Omental fat pad (tissue), 4 donors: ENCODE measurements at places on chromosomes 7 and 10. TPM values are rescaled to one million over a fixed set of nuclear protein-coding genes. Genes with fewer than 3 reads are reported as not detected.

DNA sequence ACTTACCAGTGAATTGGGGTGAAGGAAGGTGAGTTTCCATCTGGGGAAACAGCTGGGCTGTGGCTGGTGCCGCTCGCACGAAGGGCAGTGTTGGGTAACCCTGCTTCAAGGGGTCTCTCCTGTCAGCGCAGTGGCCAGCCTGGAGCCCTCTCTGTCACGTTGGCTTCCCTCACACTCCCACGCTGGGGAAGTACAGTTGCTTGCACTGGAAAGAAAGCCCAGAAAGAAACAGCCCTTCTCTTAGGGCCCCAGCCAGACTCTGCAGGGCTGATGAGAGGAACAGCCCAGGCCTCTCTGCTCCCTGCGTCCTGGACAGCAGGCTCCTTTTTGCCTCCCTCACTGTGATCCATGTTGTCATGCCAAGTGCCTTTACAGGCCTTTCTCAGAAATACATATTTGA, 40.3 kb upstream of the TRIM8 start:
- DNase-seq = no peak

DNA sequence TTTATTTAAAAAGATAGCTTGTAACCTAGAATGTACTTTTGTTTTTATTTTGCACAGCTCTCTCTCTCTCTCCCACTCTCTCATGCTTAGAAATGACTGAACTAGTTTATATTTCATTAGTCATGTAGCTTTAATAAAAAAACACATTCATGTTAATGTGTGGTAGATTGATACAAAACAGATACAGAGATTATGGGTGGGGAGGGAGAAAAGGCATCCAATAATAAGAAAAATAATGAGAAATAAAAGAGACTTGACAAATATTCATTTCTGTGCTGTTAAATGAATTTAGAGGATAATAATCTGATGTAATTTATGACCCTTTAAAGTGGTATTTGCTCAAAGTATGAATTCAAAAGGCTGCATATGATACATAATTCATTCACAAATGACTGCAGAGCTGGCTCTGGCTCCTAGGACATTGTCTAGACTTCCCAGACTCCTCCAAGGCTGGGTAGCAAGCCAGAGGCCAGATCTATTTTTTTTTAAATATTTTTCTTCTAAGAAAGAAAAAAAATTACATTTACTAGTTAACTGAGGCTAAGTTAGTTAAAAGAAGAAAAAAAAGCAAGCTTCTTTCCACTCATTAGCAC, 105.7 kb upstream of the DNAJB12 start:
- DNase-seq = no peak

RBM20 gene
- total RNA-seq = 3.5 TPM

DNA sequence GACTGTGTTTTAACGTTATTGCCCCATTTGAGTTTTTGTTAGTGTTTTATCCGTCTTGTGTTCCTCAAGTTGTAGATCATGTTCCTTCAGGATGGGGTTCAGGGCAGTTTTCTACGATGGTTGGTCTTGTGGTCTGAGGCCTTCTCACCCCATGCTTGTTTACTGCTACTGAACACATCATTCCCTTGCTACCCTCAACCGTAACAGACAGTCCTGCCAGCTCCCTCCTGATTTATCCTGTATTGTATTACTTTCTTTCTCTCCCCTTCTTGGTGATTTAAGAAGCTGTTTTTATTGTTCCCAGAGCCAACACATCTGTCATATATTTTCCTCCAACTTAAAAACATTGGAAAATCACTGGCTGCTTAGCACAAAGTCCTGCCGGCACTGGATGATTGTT, 719.8 kb downstream of the INHBA start:
- no peak for DNase-seq

- no peak for DNase-seq
Measured at GRCh38 chr7:73717025-73717807, 2.3 kb downstream of the STX1A start.

DNA sequence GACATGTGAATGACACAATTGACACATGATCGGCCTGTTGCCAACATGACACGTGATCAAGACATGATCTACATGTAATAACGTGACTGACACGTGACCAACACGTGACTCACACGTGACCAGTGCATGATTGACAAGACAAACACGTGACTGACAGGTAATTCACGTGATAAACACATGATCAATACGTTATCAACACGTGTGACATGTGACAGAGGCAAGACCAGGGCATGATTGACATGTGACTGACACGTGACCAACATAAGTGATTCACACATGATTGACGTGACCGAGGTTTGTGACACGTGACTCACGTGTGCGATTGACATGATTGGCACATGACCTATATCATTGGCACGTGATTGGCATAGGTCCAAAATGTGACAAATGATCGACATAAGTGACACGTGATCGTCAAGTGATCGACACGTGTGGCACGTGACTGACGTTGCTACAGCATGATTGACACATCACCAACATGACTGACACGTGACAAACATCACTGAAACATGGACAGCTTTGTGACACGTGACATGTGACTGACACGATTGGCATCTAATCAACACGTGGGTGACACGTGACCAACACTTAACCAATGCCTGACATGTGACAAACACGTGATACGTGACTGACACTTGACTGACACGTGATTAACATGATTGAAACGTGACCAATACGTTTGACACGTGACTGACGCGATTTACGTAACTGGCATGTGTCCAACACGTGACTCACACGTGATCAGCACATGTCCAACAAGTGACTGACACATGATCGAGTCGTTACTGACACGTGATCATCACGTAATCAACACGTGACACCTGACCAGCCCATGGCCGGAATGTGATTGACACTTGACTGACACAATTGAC, 23.0 kb downstream of the CRPPA start:
- DNase-seq = no peak

DNA sequence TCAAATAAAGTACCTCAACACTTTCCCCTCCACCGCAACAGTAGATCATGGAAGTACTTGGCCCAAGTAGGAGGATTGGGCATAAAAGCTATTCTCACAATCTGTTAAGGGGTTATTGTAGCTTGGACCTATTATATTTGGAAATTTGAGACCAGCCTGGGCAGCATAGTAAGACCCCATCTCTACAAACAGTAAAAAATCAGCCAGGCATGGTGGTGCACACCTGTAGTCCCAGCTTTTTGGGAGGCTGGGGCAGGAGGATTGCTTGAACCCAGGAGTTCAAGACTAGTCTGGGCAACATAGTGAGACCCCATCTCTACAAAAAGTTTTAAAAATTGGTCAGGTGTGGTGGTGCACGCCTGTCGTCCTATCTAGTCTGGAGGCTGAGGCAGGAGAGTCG, 13.2 kb downstream of the PRKRIP1 start:
- no peak for DNase-seq

- DNase-seq = no peak
Measured at GRCh38 chr7:86437951-86438450, 205.7 kb upstream of the GRM3 start.

DNA sequence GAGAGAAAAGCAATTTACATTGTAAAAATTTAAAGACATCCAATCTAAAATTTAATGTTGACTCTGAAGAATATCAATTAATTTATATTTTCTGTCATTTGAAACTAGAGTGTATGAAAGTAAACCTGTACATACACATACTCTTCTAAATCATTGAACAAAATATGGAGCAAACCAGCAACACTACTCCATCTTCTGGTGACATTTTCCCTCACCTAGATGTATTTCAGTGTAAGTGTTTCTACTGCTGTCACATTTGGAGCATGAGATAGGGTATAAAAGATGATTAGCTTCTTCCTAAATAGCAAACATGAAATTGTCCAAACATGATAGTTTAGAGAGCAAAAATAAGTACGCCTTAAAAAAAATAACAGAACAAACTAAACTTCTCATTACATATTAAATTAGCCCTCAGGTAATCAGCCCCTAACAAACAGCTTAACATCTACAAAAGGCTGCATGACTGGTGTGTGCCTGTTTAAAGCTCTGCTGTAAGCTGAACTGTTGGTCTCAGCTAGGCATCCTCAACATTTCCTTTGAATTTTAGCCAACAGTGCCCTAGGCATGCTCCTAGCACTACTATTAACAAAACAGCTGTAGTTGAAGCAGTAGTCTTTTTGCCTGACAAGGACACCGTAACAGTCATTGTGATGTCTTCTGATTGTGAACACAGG, 189.8 kb downstream of the CTNNA3 start:
- no peak for DNase-seq

DNA sequence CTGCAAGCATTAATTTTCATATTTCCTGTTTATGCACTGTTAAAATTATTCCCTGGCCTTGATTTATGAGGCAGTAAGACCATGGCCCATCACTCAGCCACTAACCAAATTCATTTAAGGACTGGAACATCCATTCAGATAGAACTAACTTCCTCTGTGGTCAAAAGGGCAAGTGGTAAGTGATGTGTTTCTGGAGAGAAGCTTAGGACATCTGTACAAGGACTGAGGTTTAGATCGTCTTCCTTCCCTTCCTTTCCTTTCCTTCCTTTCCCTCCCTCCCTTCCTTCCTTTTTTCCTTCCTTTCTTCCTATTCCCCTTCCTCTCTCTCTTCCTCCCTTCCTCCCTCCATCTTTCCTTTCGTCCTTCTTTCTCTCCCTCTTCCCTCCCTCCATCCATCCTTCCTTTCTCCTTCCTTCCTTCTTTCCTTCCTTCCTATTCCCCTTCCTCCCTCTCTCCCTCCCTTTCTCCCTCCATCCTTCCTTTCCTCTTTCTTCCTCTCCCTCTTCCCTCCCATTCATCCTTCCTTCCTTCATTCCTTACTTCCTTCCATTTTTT, 1019.4 kb downstream of the TYW1 start:
- no peak for DNase-seq

GPR146 gene
- 76.4 TPM for total RNA-seq

DNA sequence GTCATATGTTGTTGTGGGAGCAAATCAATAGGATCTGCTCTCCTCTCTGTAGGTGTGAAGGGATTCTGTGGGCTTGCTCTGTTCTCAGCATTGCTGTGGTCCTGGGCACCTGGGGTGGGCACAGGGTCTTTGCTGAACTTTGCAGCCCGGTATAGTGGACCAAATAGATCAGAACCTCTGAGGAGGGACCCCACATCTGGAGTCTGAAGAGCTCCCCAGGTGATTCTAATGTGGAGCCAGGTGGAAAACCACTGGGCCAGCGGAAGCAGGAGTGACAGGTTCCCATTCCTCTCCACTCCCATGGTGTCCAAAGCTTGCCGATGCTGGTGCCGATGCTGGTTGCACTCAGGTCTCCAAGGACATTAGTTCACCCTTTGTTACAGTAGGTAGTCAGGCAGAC, 257.2 kb downstream of the GLRX3 start:
- no peak for DNase-seq

DNA sequence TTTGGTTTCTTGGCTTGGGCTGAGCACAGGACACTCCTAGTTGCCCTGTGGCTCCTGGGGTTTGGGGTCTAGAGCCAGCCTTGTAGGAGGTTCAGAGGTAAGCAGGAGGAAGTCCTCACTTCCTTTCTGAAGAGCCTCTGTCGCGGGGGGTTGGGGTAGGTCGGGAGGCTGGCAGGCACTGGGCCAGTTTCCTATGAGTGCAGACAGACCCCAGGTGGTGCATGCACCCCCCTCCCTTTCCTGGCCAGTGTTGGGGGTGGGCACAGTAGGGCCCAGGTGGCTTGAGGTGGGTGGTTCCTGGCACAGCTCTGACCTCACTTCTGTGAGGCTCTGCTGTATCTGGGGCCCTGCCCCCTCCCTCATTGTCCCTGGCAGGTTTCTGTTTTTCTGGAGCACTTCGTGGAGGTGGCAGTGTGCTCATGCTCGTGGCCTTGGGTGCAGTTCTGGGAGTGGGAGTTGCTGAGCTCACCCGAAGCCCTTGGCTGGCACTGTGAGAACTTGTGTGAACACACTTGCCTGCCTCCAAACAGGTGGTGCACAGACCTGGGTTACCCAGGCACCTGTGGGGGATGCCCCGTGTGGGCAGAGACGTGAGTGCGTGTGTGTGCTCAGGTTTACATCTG, 1.8 kb downstream of the PALD1 start:
- no peak for DNase-seq

GRCh38 chr10:69870591-69870990, 68.9 kb downstream of the COL13A1 start:
- DNase-seq = no peak

NEURL1 gene
- total RNA-seq = not detected

- no peak for DNase-seq
Measured at GRCh38 chr7:152076940-152077933, 51.8 kb downstream of the GALNT11 start.

KCP gene
- total RNA-seq = 1.6 TPM

DNA sequence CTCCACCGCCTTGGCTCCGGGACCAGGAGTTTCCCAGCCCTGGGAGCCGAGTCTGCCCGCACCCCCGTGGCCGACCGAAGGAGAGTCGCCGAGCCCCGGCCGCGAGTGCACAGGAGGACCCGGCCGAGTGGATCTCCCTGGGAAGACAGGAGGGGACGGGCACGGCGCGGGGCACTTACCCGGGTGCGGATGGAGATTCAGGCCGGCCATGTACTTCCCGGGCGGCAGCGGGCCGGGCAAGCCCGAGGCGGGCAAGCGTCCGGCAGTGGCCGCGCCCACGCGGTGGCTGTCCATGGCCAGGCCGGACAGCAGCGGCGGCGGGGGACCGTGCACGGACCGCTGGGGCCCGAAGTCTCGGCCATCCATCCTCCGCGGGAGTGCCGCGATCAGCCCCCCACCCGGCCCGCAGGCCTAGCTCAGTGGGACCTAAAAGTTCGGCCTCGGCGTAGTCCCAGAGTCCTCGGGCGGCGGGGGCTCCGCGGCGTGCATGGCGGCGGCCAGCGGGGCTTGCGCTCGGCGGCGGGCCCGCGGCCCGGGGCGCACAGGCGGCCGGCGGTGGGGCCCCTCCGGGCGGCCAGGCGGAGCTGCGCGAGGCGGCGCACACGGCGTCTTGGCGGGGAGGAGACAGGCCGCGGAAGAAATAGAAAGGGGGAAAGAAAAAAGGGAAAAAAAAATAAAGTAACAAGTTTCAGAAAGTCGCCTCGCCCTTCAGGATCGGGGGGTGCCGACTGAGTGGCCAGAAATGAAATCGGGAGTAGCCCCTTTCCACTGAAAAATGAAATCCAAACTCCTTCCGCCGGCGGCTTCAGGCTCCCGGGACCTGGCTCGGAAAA, 2.5 kb downstream of the TNRC18 start:
- DNase-seq = no peak

DNA sequence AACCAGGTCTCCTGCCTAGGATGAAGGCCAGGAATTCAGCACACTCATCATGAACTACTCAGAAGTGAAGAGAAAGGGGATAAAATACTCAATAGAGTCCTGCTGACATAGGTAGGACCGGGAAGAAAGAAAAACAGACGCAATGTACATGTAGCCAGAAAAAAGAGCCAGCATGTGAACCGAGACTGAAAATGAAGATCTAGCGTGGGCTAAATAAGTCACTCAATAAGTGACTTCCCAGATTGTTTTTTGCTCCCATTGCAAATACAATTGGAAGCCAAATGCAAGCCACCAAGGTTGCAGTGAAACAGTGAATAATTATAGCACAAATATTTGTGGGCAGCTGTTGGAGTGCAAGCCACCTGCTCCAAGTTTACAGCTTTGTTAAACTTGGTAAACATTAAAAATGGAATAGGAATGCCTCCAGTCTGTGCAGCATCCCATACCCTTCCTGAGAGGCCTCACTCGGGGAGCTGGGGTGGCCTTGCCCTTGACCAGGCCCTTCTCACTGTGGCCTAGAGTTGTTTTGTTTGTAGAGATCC, 34.7 kb upstream of the HPS1 start:
- DNase-seq = no peak
